ENCODE measurements at places on chromosomes 13 and 19. TPM values are rescaled to one million over a fixed set of nuclear protein-coding genes. Genes with fewer than 3 reads are reported as not detected.

KCNC3 gene
- total RNA-seq = 0.28 TPM

SH2D3A gene
- under 0.01 TPM for total RNA-seq

JSRP1 gene
- total RNA-seq = not detected

PRKCSH gene
- total RNA-seq = 121 TPM

CEACAM3 gene
- not detected for total RNA-seq

C19orf67 gene
- not detected for total RNA-seq

KIR2DL1 gene
- not detected for total RNA-seq

All from regular cardiac myocyte (primary cell).